ENCODE measurements at places on chromosomes 12 and 14.
A peak's percentile ranks its signal among the peaks of the same experiment; 100 is the strongest.

DNA sequence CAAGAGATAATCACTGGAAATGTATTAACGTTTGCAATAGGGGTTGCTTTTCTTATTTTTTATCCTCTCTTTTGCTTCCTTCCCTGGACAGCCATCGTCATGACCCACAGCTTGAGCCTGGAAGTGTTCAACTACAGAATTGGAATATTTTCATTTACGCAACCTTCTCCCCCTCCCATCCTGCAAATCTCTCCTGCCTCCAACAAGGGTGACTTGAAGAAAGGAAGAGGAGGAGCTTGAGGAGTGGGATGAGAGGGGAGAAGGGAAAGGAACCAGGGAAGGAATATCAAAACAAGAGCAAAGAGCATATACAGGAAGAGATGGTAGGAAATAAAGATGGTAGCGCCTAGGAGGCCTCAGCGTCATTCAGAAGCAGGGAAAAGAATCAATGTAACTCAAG is 1.6 kb upstream of the MANSC4 start:
- peak; percentile 54 for DNase-seq

- peak; percentile 48 for DNase-seq
Measured at GRCh38 chr14:91303091-91303923, 58.8 kb upstream of the GPR68 start.

DNA sequence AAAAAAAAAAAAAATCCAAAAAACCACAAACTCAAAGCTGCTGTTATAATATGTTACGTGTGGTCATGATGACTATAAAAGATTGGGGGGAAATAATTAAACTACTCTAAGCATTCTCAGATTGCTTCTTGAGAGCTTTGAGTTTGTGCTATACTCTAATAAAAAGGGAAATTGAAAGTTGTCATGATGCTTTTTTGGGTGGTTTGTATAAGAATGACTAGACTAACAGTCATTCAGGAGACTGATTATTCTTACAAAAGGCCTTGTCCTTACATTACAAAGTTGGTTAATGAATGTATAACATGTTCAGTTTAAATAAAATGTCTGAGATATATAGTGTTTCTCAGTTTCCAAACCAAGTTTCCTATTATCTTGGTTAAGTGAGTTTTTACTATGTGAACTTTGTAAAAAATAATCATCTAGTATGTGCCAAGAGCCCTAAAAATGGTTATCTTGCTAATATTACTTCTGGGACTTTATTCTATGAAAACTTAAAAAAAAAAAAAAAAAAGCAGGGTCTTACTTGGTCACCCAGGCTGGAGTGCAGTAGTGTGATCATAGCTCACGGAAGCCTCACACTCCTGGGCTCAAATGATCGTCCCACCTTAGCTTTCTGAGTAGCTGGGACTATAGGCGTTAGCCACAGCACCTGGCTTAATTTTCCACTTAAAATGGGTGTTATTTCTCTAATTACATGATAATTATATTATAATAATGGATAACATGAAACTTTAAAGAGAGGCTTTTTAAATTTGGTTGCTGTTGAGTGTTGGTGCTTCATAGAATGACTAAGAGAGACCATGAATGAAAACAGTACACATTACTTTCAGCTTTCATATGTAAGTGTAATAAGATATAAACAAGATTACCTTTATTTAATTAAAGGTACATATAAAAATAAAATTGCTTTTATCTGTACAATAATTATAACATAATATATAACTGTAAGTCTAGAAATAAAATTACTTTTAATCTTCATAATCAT is 459.6 kb upstream of the RGS6 start:
- DNase-seq = no peak

- peak; percentile 93 for DNase-seq
Measured at GRCh38 chr12:59597385-59597781, 1.6 kb downstream of the SLC16A7 start.

- peak; percentile 28 for DNase-seq
Measured at GRCh38 chr12:122726080-122726558, 4.5 kb downstream of the HCAR1 start.

DNA sequence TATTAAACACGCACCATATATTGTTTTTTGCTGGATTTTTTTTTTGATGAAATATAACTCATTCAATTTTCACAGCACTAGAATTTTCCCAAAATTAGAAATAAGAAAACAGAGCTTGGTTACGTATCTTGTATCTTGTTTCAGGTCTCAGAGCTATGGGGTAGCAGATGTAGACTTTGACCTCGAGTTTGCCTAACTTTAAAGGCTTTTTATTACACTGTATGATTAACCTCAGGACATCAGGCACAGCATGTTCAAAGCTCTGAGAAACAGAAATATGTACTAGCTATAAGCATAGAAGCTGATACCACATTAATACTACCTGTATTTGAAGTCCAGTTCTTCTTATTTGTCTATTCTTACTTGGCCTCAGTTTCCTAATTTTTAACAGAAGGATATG is 171.9 kb upstream of the KITLG start:
- no peak for DNase-seq

GRCh38 chr12:12819752-12820311 is 6.7 kb downstream of the DDX47 start:
- no peak for DNase-seq

GRCh38 chr12:32661706-32662105 is 17.4 kb upstream of the DNM1L start:
- no peak for DNase-seq

DNA sequence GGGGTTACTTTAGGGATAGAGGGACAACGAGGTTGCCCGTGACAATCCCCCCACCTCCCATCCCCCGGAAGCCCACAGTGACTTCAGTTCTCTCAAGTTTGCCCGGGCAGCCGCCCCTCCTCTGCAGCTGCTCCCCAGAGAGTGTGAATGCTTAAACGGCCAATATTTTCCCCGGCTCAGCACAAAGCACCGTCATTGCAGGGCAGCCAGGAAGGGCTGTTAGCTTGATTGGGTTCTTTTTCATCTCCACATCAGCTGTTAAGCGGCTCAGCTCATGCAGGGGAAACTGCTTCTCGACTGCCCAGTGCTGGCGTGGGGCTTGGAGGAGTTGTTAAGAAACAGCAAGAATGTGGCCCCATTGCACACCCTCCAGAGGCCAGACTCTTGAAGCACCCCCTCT is 120.5 kb upstream of the NCOR2 start:
- DNase-seq = peak; percentile 91
